ENCODE measurements at places on chromosomes 3 and 15. TPM values are rescaled to one million over a fixed set of nuclear protein-coding genes. Genes with fewer than 3 reads are reported as not detected.

The WNT5A gene
- total RNA-seq = 3.8 TPM

The CFAP100 gene
- total RNA-seq = not detected

The CCDC39 gene
- not detected for total RNA-seq

The CYP11A1 gene
- total RNA-seq = 0.27 TPM

The UROC1 gene
- not detected for total RNA-seq

DNA sequence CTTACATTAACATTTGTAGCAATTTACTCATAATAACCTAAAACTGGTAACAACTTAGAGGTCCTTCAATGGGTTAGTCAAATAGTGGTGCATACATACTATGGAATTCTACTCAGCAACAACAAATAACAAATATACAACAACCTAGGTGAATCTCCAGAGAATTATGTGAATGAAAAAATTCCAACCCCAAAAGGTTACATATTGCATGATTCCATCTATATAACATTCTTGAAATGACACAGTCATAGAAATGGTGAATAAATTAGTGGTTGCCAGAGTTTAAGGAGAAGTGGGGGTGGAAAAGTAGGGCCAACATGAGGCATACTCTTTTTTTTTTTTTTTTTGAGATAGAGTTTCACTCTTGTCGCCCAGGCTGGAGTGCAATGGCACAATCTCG lies 12.7 kb upstream of the SNTN start:
- DNase-seq = no peak

DNA sequence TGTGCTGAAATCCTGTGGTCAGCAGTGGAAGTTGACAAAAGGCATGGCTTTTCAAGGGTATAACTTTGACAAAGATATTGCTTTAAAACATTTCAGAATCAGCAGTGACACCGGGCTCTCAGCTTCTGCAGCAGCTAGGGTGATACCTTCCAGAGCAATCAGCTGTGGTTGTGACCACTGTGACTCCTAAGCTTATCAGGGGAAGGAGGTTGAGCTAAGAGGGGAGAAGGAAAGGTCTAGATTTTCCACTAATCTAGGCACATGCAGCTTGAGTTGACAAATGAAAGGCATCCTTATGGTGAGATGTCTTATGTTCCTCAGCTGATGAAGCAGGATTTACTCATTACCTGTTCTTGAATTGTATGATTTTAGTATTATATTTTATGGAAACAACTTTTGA lies 16.3 kb upstream of the LRRFIP2 start:
- no peak for DNase-seq

GRCh38 chr3:171428321-171428787 lies 31.9 kb downstream of the TNIK start:
- no peak for DNase-seq

DNA sequence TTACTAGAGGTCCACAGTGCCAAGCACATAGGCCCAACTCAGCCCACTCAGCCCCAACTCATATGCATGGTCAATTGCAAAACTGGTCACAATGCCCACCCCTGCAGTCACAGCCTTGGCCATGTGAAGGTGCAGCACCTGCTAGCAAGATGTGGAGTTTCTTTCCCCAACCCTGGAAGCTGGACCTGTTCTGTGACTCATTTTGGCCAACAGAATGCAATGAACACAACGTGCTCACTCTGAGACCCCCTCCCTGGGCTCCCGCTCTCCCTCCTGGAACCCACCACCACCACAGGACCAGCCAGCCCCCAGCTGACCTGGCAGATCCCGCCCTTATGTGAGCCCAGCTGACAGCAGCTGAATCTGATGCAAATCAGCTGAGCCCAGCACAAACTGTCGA lies 34.4 kb downstream of the ALDH1L1 start:
- DNase-seq = no peak

DNA sequence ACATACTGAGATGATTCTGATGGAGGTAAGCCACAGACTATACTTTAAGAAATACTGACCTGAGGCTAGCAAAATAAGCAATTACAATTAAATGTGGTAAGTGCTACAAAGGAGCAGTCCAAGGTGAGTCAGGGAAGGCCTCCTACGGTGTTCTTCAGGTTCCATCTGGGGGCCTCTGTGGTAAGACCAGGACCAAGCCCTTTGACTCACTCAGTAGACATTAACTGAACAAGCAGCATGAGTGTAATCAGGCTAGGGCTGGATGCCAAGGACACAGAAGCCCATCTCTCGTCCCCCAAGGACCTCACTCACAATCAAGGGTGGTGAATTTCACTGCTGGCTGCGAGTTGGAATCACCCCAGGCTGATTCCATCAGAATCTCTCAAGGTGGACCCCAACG lies 37.3 kb downstream of the DZIP1L start:
- DNase-seq = no peak

GRCh38 chr3:141485641-141486495 lies 959 bp upstream of the RASA2 start:
- no peak for DNase-seq

DNA sequence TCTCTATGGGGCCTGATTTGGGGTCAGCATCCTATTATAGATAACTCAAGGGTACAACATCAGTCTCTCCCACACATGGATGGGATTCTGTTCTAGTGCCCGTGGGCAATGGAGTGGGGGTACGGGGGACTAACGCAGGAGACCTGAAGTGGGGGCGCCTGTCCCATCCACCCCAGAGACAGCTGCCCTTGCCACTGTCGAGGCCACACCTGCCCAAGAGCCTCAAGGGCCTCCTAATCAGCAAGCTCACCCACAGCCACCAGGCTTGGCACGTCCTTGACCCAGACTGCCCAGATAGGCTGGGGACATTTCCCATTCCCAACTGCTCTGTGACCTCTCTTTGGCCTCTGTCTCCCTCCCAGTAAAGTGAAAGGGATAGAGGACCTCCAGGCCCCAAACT lies 8.5 kb upstream of the ISLR2 start:
- DNase-seq = no peak

- no peak for DNase-seq
These were observed 261.9 kb upstream of the NR2E3 start for GRCh38 chr15:71548401-71548807.

- DNase-seq = no peak
These were observed 8.0 kb downstream of the CHD2 start for GRCh38 chr15:92907896-92908712.

DNA sequence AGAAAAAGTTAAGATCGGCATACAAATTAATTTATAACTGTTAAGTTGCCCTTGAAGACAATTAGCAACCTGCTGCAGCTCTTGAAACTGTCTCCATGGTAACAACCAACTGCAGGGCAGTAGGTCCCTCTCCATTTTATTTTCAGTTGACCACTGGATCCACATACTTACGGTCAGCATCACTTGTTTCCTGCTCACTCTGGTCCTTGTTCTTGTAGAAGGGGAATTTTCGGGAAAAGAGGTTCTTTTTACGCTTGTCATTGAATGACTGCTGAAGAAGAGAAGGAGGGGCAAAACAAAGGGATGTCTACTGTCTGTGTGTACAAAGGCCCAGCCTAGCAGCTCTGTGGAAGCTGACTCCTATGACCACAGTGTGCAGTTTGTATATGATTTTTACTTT lies 46.8 kb upstream of the MELTF start:
- no peak for DNase-seq

GRCh38 chr15:50881121-50882048 lies 27.1 kb upstream of the AP4E1 start:
- DNase-seq = no peak

DNA sequence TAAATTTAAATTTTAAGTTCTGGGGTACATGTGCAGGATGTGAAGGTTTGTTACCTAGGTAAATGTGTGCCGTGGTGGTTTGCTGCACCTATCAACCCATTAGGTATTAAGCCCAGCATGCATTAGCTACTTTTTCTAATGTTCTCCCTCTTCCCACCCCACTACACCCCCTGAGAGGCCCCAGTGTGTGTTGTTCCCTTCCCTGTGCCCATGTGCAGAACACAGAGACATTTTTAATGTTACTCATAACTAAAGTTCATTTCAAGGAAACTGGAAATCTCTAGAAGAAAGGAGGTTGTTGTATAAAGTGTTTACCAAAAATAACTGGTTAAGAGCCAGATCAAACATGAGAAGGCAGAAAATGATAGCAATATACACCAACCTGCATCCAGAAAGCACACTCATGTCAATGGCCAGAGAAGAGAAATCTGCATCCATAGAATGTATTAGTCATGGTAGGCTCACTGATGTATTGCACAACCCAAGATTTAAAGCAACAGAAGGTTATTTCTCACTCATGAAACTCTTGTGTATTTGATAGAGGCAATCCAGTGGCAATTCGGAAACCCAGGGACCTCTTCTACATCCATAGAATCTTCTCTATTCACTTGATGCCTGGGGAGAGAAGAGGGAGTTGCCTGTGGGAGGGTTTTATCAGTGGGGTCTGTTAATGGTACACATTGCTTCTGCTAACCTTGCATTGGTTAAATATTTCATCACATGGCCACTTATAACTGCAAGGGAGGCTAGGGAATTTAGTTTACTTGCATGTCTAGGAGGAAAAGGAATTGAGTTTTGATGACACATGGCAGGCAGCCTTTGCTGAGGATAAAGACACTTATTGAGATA lies 321.9 kb upstream of the RASGRP1 start:
- no peak for DNase-seq
